ENCODE measurements at places on chromosomes 5 and 9.

DNA sequence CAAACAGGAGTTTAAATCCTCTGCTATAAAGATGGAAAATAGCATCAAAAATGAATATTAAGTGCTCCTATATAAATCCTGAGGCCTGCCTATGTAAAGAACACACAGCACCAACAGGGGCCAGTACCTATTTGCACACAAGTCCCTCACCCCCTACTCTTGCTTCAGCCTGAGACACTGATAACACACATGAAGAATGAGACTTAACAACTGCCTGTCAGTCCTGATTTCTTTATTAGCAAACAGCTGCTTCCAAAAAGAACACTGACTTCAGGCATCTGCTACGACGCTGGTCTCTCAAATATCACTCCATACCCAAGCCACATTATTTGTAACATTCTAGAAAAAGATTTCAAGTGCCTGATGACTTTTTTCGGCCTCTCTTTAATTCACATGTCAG, 55.5 kb downstream of the MYO10 start:
- DNase-seq = no peak

DNA sequence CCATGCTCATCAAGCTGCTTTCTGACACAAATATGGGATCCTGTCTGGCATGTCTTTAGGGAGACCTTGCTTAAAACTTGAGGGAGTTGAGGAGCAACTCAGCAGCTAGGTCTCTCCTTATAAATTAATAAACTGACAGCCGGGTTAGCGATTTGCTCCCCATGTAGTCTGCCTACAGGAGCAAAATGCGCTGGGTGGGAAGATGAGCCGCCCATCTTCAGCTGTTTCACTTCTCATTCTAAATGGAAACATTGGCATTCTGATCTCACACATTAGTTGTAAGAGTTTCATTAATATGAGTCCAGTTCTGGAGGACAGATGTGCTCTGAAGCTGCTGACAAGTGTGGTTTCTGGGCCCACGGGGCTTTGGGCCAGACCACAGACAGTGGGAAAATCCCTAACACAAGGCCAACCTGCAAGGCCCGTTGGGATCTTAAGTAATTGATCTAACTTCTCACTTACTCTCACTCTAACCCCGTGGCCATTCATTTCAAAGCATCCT, 197.0 kb downstream of the MCTP1 start:
- DNase-seq = peak; percentile 72

- no peak for DNase-seq
Measured at GRCh38 chr9:4567601-4568000, 77.3 kb downstream of the SLC1A1 start.

GRCh38 chr5:14109041-14109747, 33.9 kb upstream of the TRIO start:
- DNase-seq = no peak

GRCh38 chr9:136519263-136520052, 26.4 kb downstream of the NOTCH1 start:
- DNase-seq = no peak

DNA sequence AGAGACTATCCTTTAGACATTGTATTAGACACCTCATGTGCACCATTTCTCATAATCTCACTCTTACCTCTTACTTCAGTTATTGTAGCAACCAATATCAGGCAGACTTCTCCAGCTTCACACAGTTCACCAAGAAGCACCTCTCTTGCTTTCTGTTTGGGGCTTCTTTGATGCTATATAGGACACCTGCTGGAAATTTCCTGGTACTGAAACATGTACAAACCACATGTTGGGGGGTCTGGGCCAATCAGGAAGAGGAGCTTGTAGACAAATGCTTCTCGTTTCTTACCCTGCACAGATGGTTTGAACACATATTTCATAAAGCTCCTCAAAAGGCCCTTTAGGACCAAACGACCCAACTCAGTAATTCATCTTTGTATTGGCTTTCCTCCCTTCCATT, 212.1 kb downstream of the IZUMO3 start:
- DNase-seq = no peak

DNA sequence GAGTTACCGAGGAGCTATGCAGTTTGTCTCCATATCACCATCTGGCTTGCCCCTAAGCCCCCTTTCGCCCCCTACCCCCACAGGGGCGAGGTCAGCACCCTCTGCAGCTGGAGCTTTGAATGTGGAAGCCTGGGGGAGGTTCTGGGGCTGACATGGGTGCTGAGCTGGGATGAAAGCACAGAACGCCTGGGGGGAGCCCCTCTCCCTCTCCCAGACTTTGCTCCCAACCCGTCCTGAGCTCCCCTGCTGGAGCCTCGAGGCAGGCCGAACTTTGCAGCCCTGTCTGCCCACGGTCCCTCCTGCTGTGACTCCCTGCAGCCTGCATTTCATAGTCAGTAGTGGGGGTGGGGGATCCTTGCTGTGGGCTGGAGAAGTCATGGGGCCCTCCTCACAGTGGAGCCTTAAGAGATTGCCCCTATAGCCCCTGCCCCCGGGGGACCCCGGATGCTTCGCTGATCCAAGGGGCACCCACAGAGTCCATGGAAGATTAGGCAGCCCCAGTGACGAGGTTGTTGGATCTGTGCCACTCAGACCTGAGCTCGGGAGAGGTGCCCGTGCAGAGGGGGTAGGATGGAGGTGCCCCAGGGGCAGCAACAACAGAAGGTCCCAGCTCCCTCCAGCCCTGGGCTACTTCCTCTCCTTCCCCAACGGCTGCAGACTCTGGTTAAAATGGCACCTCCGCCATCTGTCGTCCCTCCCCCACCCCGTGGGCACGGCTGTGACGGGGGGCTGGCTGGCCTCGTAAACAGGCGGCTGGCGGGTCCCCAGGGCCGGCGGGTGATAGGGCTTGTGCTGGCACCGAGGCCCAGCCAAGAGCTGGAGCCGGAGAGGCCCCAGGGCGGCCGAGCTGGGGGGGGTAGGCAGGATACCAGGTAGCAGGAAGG, 162.0 kb downstream of the C9orf50 start:
- DNase-seq = no peak

DNA sequence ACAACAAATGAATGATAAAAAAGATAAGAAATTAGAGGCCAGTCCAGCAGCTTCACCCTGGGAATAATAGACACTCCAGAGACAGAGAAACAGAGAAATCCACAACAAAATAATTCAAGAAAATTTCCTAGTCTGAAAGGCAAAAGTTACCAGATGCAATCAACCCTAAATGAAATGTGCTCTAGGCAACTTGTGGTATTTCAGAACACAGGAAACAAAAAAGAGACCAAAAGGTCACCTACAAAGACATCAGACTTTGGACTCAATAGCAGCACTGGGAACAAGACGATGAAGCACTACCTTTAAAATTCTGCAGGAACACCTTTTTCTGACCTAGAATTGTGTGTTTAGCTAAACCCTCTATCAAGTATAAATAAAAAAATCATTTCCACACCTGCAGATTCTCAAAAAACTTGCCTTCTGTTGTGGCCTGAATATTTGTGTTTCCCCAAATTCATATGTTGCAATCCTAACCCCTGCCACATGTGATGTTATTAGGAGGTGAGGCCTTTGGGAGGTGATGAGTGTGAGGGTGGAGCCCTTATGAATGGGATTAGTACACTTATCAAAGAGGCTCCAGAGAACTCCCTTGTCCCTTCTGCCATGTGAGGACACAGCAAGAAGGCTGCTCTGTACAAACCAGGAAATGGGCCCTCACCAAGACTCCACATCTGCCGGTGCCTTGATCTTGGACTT, 5.9 kb upstream of the MAPK9 start:
- no peak for DNase-seq

- no peak for DNase-seq
Measured at GRCh38 chr5:6801236-6801635, 88.0 kb downstream of the TENT4A start.

- no peak for DNase-seq
Measured at GRCh38 chr5:14168144-14168792, 25.1 kb downstream of the TRIO start.

DNA sequence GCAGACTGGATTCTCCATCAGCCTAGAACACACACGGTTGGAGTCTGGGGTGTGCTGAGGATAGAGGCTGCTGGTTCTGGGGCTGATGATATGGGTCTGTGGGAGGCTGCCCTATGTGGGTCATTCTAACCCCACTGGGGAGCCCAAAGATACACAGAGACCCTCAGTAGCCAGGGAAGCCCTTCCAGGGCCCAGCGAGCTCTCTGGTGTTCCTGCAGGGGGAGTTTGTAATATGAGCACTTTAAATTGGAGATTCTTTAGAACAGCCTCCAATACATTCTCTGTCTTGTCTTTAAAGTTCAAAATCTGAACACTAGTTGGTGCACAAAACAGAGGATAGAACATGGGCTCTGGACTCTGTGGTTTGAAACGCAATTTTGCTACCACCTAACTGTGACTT, 2.4 kb downstream of the ACTL7A start:
- DNase-seq = no peak

DNA sequence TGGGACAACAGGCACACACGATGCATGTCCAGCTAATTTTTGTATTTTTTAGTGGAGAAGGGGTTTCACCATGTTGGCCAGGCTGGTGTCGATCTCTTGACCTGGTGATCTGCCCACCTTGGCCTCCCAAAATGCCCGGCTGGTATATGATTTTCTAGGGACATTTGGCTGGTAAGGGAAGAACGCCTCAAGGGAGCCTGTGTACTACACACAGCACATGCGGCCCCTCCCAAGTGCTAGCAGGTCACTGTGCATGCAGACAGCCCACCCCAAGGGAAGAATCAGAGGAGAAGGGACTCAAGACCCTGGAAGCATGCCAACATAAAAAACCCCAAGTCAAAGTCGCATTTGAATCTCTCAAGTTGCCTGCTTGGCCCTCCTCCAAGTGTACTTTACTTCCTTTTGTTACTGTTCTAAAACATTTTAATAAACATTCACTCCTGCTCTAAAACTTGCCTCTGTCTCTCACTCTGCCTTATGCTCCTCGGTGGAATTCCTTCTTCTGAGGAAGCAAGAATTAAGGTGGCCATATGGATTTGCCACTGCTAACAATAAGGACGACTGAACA, 24.3 kb upstream of the OTULINL start:
- DNase-seq = no peak

DNA sequence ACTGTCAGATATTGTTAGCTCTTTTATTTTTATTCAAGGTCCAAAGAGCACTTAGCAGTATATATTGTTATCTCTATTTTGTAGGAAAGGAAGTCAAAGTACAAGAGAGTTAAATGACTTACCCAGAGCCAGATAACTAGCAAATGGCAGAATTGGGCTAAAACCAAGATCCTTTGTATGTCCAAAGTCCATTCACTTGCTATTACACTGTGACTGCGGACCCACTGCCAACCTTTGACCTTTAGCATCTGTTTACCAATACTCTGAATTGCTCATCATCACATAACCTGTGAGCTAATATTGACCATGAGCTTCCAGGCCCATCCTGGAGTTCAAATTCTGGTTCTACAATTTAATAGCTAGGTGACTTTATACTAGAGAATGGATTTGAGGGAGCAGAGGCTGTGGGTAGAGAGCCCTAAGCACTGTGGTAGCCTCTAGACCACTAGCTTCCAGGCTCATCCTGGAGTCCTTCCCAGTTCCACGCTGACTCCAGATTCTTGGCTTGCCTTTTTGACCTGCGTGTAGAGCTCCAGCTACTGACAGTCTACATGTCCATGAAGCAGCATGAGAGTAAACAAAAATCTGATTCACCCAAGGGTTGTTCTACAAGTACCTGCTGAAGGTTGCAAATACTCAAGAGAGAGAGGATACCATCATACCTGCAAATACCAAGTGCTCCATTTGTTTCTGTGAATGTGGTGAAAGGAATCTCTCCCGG, 424.0 kb downstream of the SH3GL2 start:
- no peak for DNase-seq

Data from MM.1S (cell line).